ENCODE measurements at places on chromosomes 1 and 21.
A peak's percentile ranks its signal among the peaks of the same experiment; 100 is the strongest.

- DNase-seq = no peak
These were observed 33.7 kb downstream of the DHX9 start for GRCh38 chr1:182872881-182873280.

- no peak for DNase-seq
These were observed 116.7 kb downstream of the XCL2 start for GRCh38 chr1:168427051-168427450.

DNA sequence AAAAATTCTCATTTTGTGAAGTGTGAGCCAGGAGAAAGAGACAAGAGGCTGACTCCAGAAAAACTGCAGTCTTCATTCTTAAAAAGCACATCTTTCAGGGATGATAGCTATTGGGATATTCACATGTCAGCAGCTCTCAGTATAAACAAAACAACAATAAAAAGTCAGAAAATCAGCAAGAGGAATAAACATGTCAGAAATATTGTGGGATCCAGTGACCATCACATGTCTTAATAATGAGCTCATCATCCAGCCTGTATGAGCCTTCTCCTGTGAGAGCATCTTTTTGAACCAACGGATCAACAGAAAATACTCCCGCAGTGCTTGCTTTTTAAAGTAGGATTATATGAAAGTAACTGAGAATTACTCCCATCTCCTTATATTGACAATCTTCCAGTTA, 241.6 kb downstream of the SMYD3 start:
- no peak for DNase-seq

DNA sequence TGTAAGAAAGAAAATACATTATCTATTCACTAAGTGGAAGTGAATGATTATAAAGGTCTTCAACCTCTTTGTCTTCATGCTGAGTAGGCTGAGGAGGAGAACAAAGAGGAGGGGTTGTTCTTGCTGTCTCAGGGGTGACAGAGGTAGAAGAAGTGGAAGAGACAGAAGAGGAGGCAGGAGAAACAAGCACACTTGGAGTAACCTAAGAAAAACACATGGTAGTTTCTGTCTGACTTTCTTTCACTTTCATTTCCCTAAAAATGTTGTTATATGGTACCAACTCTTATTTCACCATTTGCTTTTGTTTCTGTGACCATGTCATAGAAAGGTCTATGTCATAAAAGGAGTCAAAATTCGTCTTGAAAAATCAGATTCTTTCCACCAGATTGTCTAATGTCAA, 696.6 kb upstream of the BRINP3 start:
- no peak for DNase-seq

- DNase-seq = peak; percentile 51
These were observed 24.7 kb upstream of the ADGRB2 start for GRCh38 chr1:31788825-31789256.

- DNase-seq = peak; percentile 88
These were observed 2.7 kb downstream of the IL10RB start for GRCh38 chr21:33268737-33269441.

DNA sequence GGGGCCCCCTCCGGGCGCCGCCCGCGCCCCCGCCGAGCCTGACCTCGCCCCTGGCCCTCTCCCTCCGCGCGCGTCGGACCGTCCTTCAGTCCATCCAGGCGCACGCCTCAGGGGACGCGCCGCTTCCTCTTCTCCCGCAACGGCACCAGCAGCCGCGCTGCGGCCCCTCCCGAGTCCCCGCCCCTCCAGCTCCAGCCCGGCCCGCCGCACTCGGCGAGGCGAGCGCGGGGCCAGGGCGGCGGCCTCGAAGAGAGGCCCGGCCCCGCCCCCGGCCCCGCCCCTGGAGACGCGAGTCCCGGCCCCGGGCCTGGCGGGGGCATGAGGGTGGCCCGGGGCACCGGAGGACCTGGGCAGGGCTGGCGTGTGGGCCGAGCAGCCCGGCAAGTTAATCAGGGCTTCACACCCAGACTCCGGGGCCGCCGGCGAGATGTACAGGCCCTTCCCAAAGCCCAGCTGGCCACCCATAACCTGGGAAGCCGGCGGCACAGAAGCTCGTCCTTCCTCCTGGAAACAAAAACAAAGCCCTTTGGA, at the start of gene IGSF3:
Gene IGSF3 (minus strand): TSS at position 159 of the 531 bp plus-strand sequence. CDS start 1,407 bp downstream, outside the sequence.
- peak; percentile 69 for DNase-seq

DNA sequence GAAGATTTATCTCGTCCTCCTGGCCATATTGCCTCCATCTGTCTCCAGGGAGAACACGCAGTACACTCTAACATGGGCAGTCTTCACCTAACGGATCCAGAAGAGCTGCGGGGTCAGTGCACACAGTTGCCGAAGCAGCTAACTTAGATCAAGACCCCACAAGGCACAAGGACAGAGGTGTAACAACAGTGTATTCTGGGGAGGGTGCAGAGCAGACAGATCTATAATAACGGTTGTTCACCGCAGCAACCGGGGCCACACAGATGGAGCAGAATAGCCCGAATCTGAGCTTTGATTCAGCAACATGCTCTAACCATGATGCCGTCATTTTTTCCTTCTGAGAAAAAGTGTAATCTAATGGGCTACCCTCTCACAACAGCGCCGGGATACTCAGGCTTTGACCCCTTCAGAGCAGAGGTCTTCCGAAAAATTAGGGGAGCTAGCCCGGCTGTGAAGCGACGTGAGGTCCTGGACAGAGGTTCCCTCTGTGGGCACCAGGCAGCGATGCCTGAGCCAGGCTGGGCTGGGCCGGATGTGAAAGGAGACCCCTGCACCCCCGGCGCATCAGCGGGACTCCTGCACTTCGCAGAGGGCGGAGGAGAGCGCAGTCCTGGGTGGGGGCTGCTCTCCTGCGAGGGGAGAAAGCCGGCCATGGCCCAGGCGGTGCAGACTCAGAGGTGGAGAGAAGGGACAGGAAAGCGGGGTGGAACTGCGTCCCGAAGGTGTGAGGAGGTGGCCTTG, 57.5 kb downstream of the BCL9 start:
- DNase-seq = peak; percentile 30

- DNase-seq = no peak
These were observed 15.3 kb downstream of the RSPH1 start for GRCh38 chr21:42480736-42481135.

DNA sequence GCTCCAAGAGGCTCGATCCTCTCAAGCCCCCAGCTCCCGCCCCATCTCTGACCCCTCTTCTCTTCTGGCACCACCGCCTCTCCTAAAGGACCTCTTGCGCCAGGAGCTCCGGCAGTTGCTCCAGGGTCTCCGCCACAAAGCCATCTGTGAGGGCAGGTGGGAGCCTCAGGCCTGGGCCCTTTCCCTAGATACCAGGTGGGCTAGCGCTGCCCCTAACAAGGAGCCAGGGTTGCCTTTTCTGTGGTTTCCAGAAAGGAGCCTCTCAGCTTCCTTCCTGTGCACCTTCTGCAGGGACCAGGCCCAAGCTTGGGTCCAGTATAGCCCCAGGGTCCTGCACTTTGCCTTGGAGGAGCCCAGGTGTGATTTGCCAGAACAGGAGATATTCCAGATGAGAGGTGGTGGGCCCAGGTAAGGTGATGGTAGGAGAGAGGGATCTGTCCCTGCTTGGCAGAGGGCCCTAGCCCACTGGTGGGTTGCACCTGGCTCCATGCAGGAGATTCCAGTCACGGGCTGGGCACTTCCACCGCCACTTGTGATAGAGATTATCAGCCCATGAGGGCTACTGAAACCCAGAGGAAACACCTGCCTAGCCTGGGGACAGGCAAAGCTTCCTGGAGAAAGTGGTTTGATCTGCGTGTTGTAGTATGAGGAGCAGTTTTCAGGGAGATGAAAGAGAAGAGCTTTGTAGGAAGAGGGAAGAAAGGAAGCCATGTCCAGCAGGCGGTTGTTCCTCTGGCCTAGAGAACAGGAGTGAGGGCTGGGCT, 1.0 kb downstream of the CCDC24 start:
- no peak for DNase-seq

DNA sequence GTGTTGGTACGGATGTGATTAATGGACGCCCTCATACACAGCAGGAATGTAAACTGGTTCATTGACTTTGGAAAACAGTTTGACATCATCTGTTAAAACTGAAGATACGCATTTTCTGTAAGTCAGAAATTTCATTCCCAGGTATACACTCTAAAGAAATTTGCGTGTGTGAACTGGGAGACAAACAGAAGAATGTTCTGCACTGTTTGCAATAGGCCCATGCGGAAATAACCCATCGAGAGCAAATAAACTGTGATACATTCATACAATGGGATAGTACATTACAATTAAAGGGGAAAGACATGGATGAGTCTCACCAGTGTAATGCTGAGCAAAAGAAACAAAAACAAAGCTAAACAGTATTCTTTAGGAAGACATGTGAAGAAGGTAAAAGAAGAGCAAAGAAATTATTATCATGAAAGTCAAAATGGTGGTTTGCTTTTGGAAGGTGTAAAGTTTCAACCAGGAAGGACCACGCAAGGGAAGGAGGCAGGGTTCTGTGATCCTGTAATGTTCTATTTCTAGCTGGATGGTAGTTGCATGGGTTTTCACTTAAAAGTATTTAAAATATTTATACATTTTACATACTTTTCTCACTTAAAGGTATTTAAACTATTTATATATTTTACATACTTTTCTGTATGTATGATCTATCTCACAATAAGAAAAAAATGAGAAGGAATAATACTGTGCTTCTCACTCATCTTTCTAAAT, 30.3 kb downstream of the INTS7 start:
- DNase-seq = no peak

DNA sequence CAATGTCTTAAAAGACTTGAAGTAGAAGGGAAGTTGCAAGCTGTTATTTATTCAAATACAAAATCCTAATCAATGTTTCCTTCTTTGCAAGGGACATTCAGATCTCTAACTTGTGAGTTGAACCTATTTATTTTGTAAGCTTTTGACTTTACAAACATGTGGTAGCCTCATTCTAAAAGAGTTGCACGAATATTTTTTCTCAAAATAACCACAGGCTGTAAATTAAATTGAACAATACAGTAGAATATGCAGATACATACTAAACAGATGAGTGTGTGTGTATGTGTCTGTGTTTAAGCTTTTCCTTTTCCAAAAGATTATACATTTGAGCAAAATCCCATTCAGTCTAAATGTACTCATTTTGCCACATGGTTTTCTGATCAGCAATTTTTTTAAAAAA, 4.8 kb upstream of the DYNLT5 start:
- DNase-seq = no peak

- no peak for DNase-seq
These were observed 42.9 kb downstream of the ABCG1 start for GRCh38 chr21:42261829-42262200.

DNA sequence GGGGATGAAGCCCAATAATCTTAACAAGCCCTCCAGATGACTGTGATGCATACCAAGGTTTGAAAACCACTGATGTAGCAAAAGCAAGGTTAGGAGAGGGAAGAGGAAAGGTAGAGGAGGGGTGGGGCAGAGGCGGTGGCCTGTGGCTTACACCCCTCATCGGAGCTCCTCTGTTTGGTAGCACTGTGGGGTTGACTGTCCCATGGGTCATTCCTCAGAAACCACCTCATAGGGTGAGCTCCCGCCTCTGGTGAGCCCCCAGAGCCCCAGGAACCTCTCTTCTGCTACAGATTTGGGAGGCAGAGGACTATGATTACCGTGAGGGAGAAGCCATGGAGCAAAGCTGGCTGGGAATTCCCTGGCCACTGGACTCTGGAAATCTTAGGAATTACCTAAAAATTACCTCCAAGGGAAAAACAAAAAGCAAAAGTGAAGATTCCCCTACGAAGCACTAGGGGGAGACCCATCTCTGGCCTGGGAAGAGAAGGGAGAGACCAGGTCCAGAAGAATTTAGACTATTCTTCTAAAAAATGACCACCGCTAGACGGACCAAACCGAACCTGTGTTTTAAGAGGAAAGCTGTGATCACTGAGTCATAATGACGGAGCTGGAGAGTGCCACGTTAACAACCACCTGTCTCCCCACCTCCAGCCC, 1.5 kb upstream of the RASSF5 start:
- no peak for DNase-seq

DNA sequence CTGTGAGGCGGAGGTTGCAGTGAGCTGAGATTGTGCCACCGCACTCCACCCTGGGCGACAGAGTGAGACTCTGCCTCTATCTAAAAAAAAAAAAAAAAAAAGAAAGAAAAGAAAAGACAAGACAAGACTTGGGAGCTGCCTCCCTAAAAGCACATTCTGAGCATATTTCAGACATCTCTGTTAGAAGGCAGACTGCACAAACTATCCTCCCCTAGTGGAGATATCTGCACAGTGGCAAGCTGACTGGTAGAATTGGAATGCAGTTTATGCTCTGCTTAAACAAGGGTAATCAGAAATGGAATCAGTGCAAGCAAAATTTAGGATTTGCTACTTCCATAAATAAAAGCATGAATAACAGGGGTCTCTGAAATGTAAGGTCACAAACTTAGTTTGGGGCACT, 31.8 kb downstream of the GNG4 start:
- no peak for DNase-seq

DNA sequence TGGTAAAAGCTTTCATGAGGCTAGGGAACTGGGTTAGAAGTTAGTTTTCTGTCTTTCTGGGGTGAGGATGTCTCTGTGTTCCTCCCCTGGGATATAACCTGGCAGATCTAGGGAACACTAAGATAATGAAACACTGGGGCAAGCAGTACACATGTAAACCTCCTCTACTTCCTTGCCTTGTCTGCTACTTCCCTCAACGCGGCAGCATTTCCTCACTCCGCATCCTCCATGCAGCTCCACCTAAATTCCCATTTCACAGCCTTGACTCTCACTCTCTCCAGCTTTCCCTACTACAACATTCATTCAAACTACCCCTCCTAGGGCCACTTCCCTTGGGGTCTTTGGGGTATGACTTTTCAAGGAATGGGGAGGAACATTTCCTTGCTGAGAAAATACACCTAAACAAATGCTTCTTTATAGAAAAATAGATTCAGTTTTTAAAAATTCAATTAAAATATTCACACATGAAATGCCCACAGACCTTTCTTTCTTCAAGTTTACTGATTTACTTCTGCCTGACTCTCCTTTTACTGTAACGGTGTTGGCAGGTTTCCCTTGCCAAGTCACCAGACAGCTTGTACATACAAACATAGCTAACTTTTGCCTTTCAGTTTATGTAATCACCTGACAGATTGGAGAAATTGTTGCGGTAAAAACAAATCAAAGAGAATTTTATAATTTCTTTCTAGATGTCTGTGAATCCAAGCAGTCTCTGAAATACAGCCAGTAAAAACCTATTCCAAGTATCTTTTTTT, 90.1 kb downstream of the TNFSF18 start:
- DNase-seq = no peak
